ENCODE measurements at places on chromosomes 2 and 18.

- H3K36me3 ChIP-seq, result no peaks in the 10 kb centered on the region
- no peaks in the 10 kb centered on the region for H3K27me3 ChIP-seq
- no peak overlapping the region for H3K27ac ChIP-seq
- no peak for DNase-seq
Observed at GRCh38 chr18:63220903-63221302, 98.7 kb downstream of the BCL2 start.

DNA sequence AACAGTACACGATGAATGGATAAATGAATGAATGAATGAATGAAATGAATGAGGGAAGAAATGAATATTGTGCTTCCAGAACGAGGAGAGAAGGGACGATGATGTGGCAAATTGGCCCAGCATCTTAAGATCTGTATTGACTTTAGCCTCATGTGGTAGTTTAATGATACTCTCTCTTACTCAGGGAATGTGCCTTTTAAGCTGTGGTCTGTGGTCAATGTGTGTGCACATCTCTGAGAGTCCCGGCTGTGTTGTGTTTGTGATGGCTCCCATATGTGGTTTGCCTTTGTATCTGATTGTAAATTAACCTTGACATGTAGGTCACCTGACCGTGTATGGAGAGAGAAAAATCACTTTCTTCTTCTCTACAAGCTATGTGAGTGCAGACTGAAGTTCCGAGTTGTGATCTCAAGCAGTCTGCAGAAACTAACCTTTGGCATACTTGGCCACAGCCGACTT, 91.2 kb downstream of the NEDD4L start:
- no peak for DNase-seq
- no peaks in the 10 kb centered on the region for H3K27me3 ChIP-seq
- no peaks in the 10 kb centered on the region for H3K4me1 ChIP-seq
- no peak overlapping the region for H3K4me3 ChIP-seq
- no peaks in the 10 kb centered on the region for H3K36me3 ChIP-seq
- H3K27ac ChIP-seq, result no peak overlapping the region

- no peak overlapping the region for H3K4me3 ChIP-seq
- H3K36me3 ChIP-seq, result no peaks in the 10 kb centered on the region
- no peak overlapping the region for H3K27ac ChIP-seq
- H3K27me3 ChIP-seq, result no peaks in the 10 kb centered on the region
Observed at GRCh38 chr2:46379213-46380037, 82.2 kb downstream of the EPAS1 start.

DNA sequence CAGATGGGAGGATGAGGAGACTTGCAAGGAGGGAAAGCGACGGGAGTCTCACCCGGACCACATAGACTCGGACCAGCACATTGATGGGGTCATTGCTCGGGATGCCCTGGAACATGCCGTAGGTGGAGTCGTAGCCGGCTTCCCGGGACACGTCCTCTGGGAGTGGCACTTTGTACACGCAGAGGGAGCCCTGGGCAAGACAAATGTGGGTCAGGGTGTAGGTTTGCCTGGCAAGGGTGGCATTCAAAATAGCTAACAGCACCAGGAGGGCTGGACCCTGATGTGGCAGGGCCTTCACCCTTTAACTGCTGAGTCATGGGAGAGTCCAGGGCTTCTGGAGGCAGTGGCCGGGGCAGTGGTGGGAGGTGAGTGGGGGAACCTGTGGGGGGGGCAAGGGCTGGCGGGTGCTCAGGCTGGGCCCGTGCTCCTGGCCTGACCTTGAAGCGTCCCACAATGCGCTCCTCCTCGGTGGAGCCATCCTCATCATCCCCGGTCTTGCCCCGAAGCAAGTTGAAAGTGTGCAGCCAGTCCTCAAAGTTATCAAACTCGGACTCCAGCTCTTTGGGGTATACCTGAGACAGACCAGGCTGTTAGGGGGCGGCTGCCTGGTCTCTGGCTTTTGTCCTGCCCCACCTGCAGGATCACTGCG, 11.1 kb downstream of the OTOF start:
- H3K36me3 ChIP-seq, result no peaks in the 10 kb centered on the region
- no peaks in the 10 kb centered on the region for H3K4me1 ChIP-seq
- H3K4me3 ChIP-seq, result no peak overlapping the region
- no peaks in the 10 kb centered on the region for H3K27me3 ChIP-seq
- DNase-seq, result no peak
- H3K27ac ChIP-seq, result no peak overlapping the region

DNA sequence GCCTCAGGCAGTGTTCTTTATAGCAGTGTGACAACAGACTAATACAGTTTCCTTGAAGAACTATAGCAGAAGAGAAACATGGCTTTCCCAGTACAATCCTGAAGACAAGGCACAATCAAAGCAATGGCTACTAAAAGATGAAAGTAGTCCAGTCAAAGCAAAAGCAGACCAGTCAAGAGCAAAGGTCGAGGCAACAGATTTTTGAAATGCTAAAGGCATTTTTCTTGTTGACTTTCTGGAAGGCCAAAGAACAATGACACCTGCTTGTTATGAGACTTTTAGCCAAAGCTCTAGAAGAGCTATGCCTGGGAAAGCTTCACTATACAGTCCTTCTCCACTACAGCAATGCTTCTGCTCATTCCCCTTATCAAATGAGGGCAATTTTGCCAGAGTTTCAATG, 269.9 kb downstream of the EXOC6B start:
- DNase-seq, result no peak
- no peaks in the 10 kb centered on the region for H3K4me1 ChIP-seq
- no peaks in the 10 kb centered on the region for H3K27me3 ChIP-seq
- H3K36me3 ChIP-seq, result no peaks in the 10 kb centered on the region

- H3K27ac ChIP-seq, result peak within 1 kb of the TSS; percentile 63
- no peak within 1 kb of the TSS for H3K4me3 ChIP-seq
- H3K36me3 ChIP-seq, result no peaks in the 10 kb centered on the region
- peaks cover 12% of the 10 kb centered on the region for H3K27me3 ChIP-seq
Observed at GRCh38 chr2:219571311-219572236, at the start of gene OBSL1. Gene OBSL1 (minus strand): TSS chr2:219571539. CDS start chr2:219571232, 307 bp downstream.

- peak; percentile 59 for DNase-seq
- no peaks in the 10 kb centered on the region for H3K36me3 ChIP-seq
- H3K27ac ChIP-seq, result no peak overlapping the region
- no peaks in the 10 kb centered on the region for H3K27me3 ChIP-seq
Observed at GRCh38 chr2:143259368-143259958, 130.2 kb downstream of the ARHGAP15 start.

GRCh38 chr2:171260471-171261424, 100.1 kb upstream of the TLK1 start:
- H3K27ac ChIP-seq, result no peak overlapping the region
- peaks cover 9% of the 10 kb centered on the region for H3K4me1 ChIP-seq
- H3K27me3 ChIP-seq, result no peaks in the 10 kb centered on the region
- no peak for DNase-seq

GRCh38 chr2:95082477-95082876, 39.1 kb downstream of the MRPS5 start:
- H3K4me1 ChIP-seq, result peaks cover 23% of the 10 kb centered on the region
- peaks cover 13% of the 10 kb centered on the region for H3K36me3 ChIP-seq
- DNase-seq, result no peak
- no peaks in the 10 kb centered on the region for H3K27me3 ChIP-seq
- no peak overlapping the region for H3K4me3 ChIP-seq
- no peak overlapping the region for H3K27ac ChIP-seq

GRCh38 chr2:19804639-19805260, 97.0 kb downstream of the TTC32 start:
- no peak overlapping the region for H3K4me3 ChIP-seq
- DNase-seq, result no peak
- H3K36me3 ChIP-seq, result no peaks in the 10 kb centered on the region

- no peaks in the 10 kb centered on the region for H3K36me3 ChIP-seq
- no peak for DNase-seq
- H3K27me3 ChIP-seq, result no peaks in the 10 kb centered on the region
- H3K4me1 ChIP-seq, result peaks cover 19% of the 10 kb centered on the region
- H3K27ac ChIP-seq, result peak overlapping the region; percentile 94
Observed at GRCh38 chr2:10688921-10689807, 611 bp downstream of the NOL10 start.

GRCh38 chr2:142557391-142557790, 320.1 kb upstream of the KYNU start:
- H3K27ac ChIP-seq, result no peak overlapping the region
- H3K4me1 ChIP-seq, result no peaks in the 10 kb centered on the region
- H3K4me3 ChIP-seq, result no peak overlapping the region
- no peak for DNase-seq

GRCh38 chr18:33316146-33316587, 124.4 kb downstream of the CCDC178 start:
- no peaks in the 10 kb centered on the region for H3K27me3 ChIP-seq
- H3K4me3 ChIP-seq, result no peak overlapping the region
- H3K27ac ChIP-seq, result no peak overlapping the region
- no peak for DNase-seq

Measured in CD8-positive, alpha-beta memory T cell (primary cell).